ENCODE measurements at places on chromosomes 2 and 18. TPM values are rescaled to one million over a fixed set of nuclear protein-coding genes. Genes with fewer than 3 reads are reported as not detected.

GRCh38 chr18:48734460-48734859, 195.6 kb downstream of the CTIF start:
- DNase-seq: no peak

DNA sequence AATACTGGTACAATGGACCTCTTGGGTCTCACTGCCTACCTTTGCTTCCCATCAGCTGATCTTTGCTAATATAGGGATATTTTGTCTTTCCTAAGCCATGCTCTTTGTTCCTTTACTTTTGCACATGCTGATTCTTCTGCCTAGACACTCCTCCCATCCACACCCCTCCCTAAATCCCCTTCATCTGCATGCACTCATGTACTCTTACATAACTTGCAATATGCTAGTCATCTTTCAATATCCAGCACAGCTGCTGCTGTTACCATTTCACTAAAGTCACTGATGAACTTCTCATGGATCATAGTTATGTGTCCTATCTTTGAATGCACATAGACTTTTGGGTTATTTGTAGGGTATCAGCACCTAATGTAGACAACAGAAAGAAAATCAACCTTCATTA, 18.5 kb upstream of the DTNA start:
- DNase-seq: no peak

GRCh38 chr2:116586328-116586689, 1228.2 kb upstream of the DDX18 start:
- DNase-seq: no peak

CNDP1 gene
- not detected for total RNA-seq

DNA sequence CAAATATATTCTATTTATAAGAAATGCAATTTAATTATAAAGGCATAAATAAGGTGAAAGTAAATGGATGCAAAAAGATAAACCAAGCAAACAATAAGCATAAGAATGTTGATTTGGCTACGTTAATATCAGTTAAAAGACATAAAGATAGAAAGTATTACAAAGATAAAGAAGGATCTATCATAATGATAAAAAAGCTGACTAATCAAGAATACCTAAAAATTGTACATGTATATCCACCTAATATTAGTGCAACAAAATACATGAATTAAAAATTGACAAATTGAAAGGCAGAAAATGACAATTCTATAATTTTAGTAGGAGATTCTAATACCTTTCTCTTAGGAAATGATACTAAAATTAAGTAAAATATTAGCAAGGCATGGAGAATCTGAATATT, 21.5 kb downstream of the SLC9A4 start:
- DNase-seq: no peak

DNA sequence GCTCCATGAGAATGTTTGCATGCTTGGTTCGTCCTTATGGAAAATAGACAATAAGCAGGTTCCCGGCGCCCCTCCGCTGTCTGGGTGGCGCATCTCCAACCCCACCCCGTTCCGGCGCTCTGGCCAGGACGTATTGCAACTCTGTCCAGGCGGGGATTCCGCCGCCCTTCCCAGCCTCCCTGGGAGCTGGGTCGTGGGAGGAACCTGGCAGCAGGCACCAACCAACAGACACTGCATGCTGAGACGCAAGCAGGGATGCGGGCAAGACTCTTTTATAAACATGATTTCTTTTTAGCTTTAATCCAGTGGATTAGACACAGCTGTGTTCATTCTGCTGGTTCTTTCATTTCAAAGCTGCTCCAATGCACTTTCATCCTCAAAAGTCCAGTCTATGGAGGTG, 240.2 kb downstream of the SH3BP4 start:
- DNase-seq: no peak

GRCh38 chr2:104004821-104005220, 849.1 kb upstream of the POU3F3 start:
- DNase-seq: no peak
